ENCODE measurements at places on chromosomes 12 and 14.

- no peak for DNase-seq
These were observed 31.8 kb downstream of the PPFIA2 start for GRCh38 chr12:81727391-81727790.

DNA sequence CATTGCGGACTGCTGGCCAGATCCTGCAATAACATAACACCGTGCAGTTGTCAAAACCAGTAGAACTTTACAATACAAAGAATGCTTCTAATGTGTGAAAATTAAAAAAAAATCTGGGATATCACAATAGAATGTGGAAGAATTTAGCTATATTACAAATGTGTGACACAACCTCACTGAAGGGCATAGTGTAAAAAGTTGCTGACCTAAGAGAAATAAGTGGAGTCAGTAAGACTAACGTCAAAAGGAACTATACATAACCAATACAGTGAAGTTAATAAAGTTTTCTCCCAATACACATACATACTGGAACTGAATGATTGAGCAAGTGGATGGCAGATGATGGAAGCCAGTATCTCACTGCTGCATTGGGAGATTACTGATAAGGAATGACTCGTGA lies 12.4 kb downstream of the OR6C74 start:
- DNase-seq: no peak

- no peak for DNase-seq
These were observed 352.0 kb upstream of the TMTC1 start for GRCh38 chr12:30135776-30136175.

DNA sequence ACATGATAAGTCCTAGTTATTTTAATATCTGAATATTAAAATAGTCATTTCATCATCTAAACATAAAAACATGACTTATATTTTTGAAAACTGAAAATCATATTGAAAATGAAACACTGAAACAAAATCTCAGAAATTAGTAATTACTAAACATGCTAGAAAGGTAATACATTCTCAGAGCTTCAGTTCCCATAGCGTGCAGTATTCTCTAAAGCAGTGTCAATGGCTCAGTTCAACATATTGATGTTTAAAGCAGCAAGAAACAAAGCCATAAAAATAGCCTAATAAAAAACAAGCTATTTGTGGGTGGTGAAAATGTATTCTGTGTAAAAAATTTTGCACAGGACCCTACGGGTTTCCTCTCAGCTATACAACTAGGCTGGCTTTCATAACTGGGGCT lies 1337.4 kb downstream of the FSCB start:
- DNase-seq: no peak

DNA sequence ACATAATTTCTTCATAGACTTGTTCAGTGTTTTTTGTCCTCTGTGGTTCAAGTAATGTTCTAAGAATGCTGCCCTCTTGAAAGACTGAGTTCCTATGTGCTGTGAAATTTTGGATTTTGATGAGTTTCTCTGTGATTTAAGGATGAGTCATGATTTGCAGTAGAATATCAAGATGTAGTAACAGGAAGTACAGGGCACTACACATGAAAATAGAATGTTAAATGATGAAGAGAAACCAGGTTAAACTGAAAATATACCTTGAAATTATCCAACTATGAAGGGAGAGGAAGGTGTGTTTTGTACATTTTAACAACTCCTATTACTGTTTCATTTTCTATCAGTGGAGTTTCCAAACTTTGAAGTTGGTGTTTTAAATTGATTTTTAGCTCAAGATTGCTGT lies 4.8 kb downstream of the ELK3 start:
- no peak for DNase-seq

- DNase-seq: no peak
These were observed 1599.6 kb upstream of the TMEM132C start for GRCh38 chr12:126667339-126667738.

DNA sequence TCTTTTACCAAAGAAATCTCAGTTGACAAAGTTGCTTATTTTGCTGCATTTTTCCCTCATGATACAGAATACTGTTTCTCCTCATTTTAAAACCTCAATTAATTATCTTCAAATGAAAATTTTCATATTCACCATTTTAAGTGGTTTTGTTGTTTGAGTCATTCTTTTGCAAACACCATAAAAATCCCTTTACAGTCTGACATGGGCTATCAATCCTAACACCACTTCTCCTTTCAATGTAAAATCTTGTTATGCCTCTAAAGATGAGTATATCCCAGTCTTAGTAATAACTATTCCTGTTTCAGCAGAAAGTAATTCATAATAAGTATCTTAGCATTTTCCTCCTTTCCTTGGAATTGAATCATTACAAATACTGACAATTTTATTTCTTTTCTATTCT lies 192.2 kb downstream of the SYT1 start:
- DNase-seq: no peak

GRCh38 chr12:92357584-92358261 lies 212.1 kb upstream of the BTG1 start:
- DNase-seq: no peak

GRCh38 chr12:11238275-11238674 lies 31.2 kb downstream of the PRB3 start:
- no peak for DNase-seq
